ENCODE measurements at places on chromosomes 13 and 19. TPM values are rescaled to one million over a fixed set of nuclear protein-coding genes. Genes with fewer than 3 reads are reported as not detected.

- H3K4me1 ChIP-seq = no peaks in the 10 kb centered on the region
- H3K36me3 ChIP-seq = peaks cover 43% of the 10 kb centered on the region
- no peak for DNase-seq
Measured at GRCh38 chr19:7618771-7619510, 10.4 kb downstream of the XAB2 start.

- no peaks in the 10 kb centered on the region for H3K36me3 ChIP-seq
- no peaks in the 10 kb centered on the region for H3K4me1 ChIP-seq
- no peaks in the 10 kb centered on the region for H3K27me3 ChIP-seq
- no peak overlapping the region for H3K27ac ChIP-seq
Measured at GRCh38 chr13:91627952-91628739, 229.7 kb downstream of the GPC5 start.

DNA sequence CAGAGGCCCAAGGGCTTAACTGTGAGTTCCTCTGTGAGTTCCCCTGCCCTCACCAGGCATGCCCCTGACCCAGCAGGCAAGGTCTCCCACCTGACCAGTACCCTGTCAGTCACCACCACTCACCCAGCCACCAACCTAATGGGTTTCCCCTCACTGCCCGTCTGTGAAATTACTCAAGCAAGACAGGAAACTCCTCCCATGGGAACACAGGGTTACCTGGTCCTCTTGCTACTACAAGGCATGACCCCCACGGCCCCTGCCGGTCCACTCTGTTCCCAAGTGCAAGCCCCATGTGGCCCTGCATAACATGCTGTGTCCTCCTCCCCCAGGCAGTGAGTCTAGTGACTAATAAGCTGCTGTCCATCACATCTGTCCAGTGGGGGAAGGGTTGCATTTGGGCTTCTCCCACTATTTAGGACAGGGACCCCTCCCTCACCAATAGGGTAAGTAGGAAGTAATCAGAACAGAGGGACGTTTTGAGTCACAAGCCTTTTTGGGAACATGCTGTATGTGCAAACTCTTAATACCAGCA, 8.0 kb upstream of the DHRS12 start:
- DNase-seq = no peak
- H3K27ac ChIP-seq = no peak overlapping the region
- no peak overlapping the region for H3K4me3 ChIP-seq
- H3K27me3 ChIP-seq = no peaks in the 10 kb centered on the region

DNA sequence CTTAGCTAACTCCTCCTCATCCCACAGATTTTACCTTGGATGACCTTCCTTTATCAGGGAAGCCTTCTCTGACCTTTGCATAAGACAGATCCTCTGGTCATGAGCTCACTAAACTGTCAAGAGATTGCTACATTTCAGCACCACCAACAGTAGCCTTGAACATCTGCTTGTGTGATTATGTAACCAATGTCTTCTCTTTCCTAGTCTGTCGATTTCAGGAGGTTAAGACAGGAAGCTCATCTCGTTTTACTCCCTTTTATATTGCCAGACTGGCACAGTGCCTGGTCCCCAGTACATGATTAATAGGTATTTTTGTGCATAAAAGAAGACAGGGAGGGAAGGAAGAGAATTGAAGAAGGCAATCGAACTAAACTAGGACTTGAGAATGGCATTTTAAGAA, 1697.7 kb downstream of the EFNB2 start:
- H3K4me3 ChIP-seq = no peak overlapping the region
- no peaks in the 10 kb centered on the region for H3K27me3 ChIP-seq
- H3K36me3 ChIP-seq = no peaks in the 10 kb centered on the region
- no peak overlapping the region for H3K27ac ChIP-seq
- H3K4me1 ChIP-seq = no peaks in the 10 kb centered on the region

DNA sequence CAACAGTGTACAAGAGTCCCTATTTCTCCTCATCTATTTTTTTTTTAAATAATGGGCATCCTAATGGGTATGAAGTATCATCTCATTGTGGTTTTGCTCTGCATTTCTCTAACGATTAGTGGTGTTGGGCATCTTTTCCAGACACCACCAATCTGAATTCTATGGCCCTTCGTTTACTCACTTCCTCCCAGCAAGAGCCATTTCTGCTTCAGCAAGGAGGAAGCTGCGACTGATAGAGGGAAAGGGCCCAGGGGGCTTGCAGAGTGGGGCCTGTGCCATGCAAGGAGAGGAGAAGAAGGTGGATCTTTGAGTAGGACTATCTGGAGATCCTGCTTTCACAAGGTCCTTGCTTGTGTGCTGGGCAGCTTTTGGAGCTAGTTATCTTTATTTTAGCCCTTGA, 58.0 kb downstream of the USPL1 start:
- no peaks in the 10 kb centered on the region for H3K27me3 ChIP-seq
- H3K36me3 ChIP-seq = no peaks in the 10 kb centered on the region
- no peak overlapping the region for H3K27ac ChIP-seq
- no peak for DNase-seq
- no peak overlapping the region for H3K4me3 ChIP-seq

The FFAR1 gene
- not detected for total RNA-seq

The SBK2 gene
- total RNA-seq = not detected

The ZNF552 gene
- total RNA-seq = 8.4 TPM

The PLIN4 gene
- 156 TPM for total RNA-seq

The TEX101 gene
- total RNA-seq = not detected

The GJB2 gene
- 0.20 TPM for total RNA-seq

The SIGLECL1 gene
- total RNA-seq = not detected

The OR7D2 gene
- 0.44 TPM for total RNA-seq

Measured in tibial nerve (tissue), 4 donors.